Progenitor cell of endocrine pancreas (in vitro differentiated cells): ENCODE measurements at places on chromosomes 5 and 9.

GRCh38 chr5:134127376-134127861, 12.9 kb downstream of the TCF7 start:
- no peak for DNase-seq

DNA sequence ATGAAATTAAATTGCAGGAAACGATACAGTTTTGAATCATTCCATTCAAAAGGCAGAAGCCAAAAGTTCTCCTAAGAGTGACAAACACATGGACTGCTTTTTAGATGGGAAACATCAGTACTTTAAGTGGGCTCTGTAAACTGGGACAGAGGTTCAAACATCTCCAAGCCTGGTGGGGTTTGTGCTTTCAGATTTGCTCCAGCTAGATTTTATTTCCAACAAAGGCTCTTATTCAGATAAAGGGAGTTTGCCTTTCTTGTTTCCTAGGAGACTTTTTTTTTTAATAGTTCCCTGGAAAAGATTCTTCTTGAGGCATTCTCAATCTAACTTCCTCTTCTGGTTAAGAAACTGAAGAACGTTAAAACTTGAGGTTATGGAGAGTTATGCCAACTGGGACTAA, 277.6 kb downstream of the TMEM38B start:
- DNase-seq = no peak

DNA sequence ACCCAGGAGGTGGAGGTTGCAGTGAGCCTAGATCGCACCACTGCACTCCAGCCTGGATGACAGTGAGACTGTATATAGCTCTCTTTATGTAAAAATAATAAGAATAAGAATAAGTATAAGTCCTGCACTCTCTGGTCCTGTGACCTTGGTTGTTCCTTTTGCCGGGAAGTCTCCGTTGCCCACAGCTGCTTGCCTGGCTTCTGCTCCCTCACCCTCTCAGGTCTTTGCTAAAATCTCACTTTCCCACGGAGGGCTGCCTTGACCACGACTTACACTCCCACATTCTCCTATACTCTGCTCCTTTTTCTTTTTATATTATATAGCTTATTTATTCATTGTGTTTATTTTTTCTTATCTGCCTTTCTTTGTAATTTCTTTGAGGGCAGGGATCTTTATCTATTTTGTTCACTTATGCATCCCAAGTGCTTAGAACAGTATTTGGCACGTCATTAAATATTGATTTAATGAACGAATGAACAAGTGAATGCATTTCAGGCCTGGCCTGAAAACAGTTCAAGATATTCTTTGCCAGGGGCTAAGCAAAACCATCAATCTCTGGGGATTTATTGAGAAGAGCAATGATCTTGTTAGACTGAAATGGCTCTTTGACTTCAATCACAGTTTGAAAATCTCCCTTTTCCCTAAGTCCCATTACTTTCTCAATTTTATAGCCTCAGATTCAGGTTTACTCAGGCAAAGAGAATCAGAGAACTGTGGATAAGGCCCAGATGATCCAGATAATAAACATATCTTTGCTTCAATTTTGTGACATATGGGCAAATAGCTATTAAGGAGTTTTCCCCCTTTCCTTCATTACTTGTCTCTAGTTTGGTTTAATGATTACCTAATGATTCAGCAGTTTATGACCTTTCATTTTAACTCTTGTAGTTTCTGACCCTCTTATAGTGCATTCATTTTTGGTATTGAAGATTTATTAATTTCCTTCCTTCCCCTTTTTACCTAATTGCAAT, 60.8 kb upstream of the TMC1 start:
- DNase-seq = no peak

DNA sequence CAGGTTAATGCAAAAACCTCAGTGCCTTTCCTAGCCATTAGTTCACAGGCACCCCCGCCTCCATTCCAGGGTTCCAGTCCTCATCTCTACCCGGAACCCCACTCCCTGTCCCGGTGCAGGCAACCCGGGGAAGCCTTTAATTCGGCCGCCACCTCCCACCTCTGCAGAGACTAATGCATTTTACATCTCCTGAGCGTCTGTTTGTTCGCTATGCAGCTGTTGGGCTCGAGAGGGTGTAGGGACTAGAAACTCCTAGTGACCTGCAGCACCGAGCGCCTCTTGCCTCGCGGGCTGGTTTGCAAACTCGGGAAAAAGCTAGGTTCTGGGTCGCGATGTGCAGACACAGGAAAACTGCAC, 3.6 kb downstream of the GDNF start:
- DNase-seq = no peak

GRCh38 chr9:107932046-107932445, 442.5 kb upstream of the KLF4 start:
- DNase-seq = no peak

GRCh38 chr9:117919538-117919937, 215.3 kb downstream of the TLR4 start:
- DNase-seq = no peak

GRCh38 chr5:93800988-93801811, 59.8 kb upstream of the POU5F2 start:
- no peak for DNase-seq

GRCh38 chr5:124544366-124545055, 201.9 kb downstream of the ZNF608 start:
- no peak for DNase-seq

DNA sequence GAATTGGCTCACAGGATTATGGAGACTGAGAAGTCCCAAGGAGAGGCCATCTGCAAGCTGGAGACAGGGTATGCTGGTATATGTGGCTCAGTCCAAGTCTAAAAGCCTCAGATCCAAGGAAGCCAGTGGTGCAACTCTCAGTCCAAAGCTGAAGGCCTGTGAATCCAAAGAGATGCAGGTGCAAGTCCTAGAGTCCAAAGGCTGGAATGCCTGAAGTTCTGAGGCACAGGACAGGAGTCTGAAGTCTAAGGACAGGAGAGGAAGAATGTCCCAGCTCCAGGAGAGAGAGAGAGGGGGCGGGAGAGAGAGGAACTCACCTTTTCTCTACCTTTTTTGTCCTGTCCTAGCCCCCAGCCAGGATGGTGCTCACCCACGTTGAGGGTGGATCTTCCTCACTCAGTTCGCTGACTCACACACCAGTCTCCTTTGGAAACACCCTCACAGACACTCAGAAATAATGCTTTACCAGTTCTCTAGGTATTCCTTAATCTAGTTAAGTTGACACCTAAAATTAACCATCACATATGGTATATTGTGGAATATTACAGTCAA, 49.6 kb downstream of the KCNN2 start:
- no peak for DNase-seq
